ENCODE measurements at places on chromosomes 16 and 17.

DNA sequence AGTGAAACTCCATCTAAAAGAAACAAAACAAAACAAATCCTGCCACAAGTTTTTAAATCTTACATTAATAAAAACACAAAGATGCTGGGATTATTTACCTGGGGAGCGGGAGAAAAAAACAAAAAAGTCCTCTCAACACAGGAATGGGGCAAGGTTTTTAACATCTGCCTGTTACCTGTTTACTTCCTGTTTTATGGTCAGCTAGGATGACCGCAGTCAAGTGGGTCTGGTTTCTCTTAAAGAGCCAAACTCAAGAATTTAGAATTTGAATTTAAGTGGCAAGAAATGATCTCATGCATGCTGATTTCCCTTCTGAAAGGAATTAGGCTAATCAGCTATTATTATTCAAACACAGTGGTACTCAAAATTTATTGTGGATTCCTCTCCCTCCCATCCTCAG, 39.7 kb upstream of the TBC1D3K start:
- no peak for DNase-seq

DNA sequence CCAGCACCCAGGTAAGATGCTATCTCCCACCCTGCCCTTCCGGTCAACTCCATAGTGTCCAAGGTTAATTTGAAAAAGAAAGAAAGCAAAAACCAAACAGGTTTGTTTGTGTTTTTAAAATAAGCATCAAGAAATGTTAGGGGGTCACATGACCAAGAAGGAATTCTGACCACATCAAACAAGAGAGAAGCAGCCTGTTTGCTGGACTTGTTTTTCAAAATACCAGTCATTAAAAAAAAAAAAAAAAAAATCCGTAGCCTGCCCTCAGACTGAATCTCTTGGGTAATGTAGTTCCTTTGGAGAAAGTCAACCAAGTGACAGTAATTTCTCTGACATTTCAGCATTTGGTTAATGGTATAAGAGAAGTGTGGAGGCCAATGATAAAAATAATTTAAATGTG, 38.4 kb downstream of the HNF1B start:
- no peak for DNase-seq

- no peak for DNase-seq
Observed at GRCh38 chr16:49434733-49435132, 61.1 kb downstream of the C16orf78 start.

DNA sequence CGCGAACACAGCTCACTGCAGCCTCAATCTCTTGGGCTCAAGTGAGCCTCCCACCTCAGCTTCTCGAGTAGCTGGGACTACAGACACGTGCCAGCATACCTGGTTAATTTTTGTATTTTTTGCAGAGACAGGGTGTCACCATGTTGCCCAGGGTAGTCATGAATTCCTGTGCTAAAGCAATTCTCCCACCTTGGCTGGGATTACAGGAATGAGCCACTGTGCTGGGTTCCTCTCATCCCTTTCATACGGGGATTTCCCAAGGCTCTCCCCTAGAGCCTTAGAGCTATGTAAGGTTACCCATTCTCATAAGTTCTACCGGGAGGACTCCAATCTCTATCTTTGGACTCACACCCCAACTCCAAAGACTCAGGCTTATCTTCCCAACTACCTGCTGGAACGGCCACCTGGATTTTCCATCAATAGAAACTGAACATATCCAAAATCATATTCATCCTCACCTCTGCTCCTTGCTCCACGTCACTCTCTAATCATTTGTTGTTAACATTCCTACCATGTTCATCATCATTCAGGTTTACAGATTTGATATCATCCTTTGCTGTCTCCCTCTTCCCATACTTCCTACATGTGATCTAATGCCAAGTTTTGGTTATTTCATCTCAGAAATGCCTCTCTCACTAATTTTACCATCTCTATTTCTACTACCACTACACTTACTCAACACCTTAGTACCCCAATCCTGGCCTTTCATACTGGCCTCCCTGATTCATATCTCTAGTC, 92.5 kb downstream of the NCOR1 start:
- DNase-seq: no peak
